Cerebellar nuclear complex (tissue), 1 donor: ENCODE measurements at places on chromosomes 12 and 14.

- no peak for DNase-seq
These were observed 267.7 kb upstream of the G2E3 start for GRCh38 chr14:30291216-30291615.

- DNase-seq: no peak
These were observed 125.1 kb downstream of the NCOR2 start for GRCh38 chr12:124442281-124442680.

GRCh38 chr14:25666877-25667276 lies 616.9 kb upstream of the STXBP6 start:
- DNase-seq: no peak

DNA sequence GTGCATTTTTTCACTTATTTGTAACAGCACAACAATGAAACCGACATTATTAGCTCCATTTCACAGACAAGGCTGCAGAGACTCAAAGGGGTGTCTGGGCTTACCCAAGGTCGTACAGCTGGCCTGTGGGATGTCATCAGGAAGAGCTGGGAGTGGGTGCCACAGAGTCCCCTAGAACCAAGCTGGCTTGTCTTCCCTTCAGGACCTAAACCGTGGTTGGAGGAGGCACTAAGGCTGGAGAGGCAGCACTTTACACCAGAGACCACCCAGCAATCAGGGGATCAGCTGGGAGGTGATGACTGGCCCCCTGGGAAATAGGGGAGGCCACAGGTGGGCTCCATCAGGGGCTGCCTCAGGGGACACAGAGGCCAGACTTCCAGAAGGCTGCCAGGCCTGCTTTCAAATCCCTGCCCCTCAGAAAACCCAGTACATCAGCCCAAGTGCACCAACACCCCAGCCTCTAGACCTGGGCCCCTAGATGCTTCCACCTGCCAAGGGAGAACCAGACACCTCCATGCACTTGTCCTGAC lies 28.3 kb downstream of the DIO3 start:
- DNase-seq: no peak

- no peak for DNase-seq
These were observed 7.4 kb downstream of the CDKN1B start for GRCh38 chr12:12724421-12725085.

DNA sequence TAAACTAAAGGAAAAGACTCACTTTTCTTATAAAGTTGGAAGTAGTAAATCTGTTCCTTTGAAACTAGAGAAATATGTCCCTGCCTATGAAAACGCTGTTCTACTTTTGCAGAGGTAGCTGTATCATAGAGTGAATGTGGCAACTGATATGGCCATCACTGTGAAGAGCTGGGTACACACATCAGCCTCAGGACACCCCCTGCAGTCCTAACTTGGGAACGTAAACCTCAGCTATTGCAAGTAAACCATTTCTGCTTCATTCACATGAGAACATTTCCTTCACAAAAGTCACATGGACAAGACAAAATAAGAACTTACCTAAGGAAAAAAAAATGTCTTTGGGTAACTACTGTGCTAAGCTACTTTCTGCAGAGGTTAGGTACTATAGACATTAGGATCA lies 233.3 kb upstream of the PPFIA2 start:
- DNase-seq: no peak

- DNase-seq: peak; percentile 59
These were observed 15.6 kb upstream of the SUPT16H start for GRCh38 chr14:21399311-21399870.

DNA sequence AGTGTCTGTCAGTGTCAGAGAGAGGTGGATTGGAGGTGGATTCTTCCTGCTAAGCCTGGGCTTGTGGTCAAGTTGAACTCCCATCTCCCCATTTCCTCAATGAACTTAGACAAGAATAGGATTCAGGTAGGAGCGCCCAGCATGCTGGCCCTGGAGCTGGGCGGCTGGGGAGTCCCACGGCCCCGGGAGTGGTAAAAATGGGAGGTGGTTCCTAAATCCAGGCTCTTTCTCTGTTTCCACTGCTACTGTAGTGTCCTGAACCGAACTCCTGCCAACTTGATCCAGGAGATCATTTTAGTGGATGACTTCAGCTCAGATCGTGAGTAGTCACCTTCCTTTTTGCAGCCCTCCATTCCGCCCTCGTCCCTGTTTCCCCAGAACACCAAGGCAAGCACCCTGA lies 65.1 kb downstream of the GALNT16 start:
- no peak for DNase-seq

DNA sequence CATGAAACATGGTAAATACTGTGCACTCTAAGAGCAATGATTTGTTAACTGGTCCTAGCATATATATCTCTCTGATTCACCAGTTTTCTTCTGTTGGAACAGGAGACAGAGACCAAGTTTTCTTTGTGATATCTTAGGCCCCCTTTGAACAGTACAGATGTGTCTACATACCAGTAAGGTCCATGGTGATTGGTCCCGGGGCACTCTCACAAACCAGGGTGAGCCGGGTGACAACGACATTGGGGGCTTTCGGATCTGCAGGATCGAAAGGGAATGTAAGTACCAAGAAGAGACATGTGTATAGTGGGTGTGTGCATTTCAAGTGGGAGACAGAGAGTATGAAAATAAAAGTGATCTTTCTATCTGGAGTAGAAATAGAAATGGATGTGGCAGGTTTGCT lies 11.3 kb upstream of the ERP27 start:
- DNase-seq: no peak

DNA sequence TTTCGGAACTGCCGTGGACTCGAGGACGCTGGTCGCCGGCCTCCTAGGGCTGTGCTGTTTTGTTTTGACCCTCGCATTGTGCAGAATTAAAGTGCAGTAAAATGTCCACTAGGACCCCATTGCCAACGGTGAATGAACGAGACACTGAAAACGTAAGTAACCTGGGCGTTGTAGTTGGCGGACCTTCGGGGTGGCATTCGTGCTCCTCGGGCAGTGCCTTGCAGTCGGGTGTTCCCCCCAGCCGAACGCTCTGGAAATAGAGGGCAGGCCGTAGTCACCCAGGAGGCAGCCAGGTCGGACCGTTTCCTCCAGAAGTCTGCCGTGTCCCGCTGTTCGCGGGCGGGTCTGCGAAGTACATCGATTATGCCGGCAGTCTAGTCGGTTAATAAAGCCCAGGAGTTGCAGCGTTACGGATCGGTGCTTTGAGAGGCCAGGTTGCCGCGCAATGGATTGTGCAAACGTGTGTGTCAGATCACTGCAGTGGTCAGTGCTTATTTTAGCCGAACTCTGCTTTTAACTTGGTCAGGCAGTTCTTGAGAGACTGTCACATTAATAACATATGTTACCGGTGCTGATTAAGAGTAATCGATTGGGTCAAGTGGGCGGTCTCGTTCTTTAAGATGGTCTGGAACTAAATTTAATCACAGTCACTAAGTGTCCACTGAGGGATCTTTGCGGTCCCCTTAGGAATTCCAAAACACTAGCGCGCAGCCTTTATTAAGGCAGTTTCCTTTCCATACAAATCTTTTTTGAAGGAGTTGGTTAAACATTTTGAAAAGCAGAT lies 906 bp downstream of the MARK3 start:
- no peak for DNase-seq

GRCh38 chr12:122116707-122117535 lies 38.4 kb downstream of the MLXIP start:
- DNase-seq: no peak
